Ovary (tissue), 10 donors: ENCODE measurements at places on chromosomes 16 and 17. TPM values are rescaled to one million over a fixed set of nuclear protein-coding genes. Genes with fewer than 3 reads are reported as not detected.
A peak's percentile ranks its signal among the peaks of the same experiment; 100 is the strongest.

ADAM11 gene
- polyA plus RNA-seq, result 0.17 TPM

DNA sequence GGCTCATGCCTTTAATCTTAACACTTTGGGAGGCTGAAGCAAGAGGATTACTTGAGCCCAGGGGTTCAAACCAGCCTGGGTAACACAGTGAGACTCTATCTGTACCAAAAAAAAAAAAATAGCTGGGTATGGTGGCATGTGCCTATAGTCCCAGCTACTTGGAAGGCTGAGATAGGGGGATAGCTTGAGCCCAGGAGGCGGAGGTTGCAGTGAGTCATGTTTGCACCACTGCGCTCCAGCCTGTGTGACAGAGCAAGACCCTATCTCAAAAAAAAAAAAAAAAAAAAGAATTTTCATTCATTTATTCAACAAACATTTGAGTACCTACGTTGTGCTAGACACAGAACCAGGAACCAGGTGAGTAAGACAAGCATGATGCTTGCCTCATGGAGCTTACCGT, 73.6 kb upstream of the MRTFB start:
- no peak for DNase-seq

GRCh38 chr16:81748476-81749198, 30.5 kb upstream of the PLCG2 start:
- DNase-seq, result no peak

DNA sequence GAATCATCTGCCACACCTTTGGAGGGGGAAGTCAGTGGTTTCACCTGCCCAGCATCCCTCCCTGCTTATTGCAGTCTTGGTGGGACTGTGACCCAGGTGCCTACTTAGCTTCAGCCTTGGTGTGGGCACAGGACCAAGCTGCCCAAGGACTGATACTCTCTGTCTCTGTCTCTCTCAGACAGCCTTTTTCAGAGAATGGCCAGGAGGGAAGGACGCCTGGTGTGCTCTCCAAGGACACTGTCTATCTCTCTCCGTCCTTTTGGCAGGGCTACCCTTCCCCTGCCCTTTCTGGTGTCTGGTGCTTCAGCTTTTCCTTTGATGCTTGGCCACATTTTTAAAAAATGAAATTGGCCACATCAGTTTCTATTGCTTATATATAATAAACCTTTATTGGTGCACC, 19.6 kb downstream of the PIK3R6 start:
- DNase-seq, result no peak

AANAT gene
- not detected for polyA plus RNA-seq

- DNase-seq, result no peak
These were observed 12.7 kb upstream of the HERPUD1 start for GRCh38 chr16:56919099-56919800.

DNA sequence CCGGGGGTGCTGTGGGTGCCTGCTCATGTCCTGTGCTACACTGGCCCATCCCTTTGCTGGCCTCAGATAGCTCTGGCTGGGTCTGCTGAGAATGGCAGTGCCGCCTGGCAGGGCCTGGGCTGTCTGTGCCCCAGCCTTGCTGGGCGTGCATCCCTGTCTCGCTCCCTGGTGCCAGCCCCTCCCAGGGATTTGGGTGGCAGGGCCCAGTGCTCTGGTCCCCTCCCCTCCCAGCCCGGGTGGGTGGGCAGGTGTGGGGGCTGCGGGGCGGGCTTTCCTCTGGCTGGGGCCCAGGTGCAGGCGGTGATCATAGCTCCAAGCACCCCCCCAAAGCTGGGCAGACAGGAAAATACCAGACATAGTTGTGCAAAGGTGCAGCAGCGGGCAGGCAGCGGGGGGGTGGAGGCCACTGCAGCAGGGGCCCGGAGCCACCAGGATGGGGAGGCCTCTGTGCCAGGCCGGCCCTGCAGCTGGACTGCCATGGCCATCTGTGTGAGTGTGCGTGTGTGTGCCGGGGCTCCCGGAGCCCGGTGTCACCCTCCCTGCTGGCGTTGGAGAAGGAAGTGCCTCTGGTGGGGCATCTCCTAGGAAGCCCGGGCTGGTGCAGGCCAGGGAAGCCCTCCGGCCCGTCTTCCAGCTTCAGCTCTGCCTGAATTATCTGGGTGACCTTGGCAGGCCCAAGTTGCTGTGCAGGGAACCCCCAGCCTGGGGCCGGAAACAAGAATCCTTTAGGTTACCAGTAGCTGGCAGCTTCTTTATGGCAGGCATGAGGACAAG, 7.4 kb downstream of the GLIS2 start:
- peak; percentile 49 for DNase-seq

OR2C1 gene
- 0.06 TPM for polyA plus RNA-seq

DNA sequence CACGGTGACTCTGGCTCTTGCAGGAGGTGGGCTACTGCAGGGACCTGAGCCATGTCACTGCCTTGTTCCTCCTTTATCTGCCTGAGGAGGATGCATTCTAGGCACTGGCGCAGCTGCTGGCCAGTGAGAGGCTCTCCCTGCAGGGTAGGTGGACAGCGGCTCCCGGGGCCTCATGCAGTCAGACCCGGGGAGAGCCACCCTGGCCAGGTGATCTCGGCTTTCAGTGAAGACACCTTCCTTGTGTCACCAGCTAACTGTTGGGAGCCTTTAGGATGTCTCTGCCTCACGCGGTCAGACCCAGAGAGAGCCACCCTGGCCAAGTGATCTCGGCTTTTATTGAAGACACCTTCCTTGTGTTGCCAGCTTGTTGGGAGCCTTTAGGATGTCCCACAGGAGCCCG, 31.7 kb upstream of the KSR1 start:
- DNase-seq, result no peak

DNA sequence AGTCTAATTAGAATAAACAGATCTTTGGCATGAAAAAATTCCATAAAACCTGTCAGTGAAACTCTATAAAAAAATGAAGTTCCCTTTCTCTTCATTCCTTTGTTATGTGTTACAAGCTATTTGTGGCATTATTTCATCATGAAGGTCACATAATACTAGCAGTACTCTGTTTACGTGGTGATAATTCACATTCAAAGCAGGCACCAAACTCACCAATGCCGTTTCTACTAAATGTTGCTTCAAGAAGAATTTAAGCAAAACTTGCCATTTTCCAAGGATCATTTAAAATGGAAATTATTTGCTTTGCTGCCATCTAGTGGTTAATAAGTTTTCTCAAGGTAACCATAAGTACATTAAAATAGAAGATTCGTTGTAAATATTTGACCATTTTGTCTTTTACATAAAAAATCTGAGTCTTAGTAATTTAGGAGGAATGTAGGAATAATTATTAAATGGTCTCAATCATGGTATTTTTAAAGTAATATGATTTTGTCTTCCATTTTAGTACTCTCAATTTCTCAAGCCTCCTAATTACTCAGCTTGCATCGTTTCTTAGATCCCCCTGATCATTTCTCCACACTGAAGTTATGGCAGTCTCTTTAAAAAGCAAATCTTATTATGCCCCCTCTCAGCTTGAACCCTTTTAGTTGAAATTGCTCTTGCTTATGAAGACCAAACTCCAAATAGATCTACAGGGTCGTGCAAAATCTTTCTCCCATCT, 80.8 kb downstream of the OMG start:
- no peak for DNase-seq

TPSB2 gene
- 17.3 TPM for polyA plus RNA-seq

DNA sequence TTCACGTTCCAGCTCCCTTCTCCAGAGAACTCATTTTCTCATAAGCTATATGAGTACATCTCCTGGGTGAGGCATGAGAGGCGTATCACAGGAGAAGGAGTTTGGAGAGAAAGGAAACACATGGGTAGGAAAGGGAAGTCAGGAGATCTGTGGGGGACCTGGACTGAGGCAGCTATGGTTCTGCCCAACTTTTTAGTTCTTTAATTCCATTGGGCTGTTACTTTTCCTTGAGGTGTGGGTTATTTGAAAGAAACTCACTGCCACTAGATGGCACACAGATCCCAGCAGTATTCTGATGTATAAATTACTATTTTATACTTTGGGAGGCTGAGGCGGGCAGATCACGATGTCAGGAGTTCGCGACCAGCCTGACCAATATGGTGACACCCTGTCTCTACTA, 63.6 kb downstream of the NUP93 start:
- no peak for DNase-seq
